ENCODE measurements at places on chromosomes 2 and 18. TPM values are rescaled to one million over a fixed set of nuclear protein-coding genes. Genes with fewer than 3 reads are reported as not detected.

DNA sequence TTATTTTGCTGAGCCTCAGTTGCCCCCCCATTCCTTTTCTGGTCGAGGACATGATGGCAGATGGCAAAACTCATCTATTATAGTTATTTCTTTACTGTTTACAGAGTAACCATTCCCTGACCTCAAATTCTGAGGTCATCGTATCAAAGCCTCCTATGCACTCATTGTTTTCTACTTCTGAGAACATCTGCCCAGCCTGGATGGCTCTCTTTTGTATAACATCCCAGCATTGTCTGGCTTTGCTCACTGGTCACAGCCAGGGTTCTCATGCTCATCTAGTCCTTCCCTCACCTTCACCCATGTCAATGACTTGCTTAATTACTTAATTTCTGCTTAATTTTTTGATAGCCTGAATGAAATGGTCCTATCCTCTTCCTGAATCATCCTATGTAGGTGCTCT, 472.1 kb downstream of the PARD3B start:
- H3K36me3 ChIP-seq = no peaks in the 10 kb centered on the region
- no peaks in the 10 kb centered on the region for H3K4me1 ChIP-seq
- no peak for DNase-seq
- H3K27ac ChIP-seq = no peak overlapping the region

DNA sequence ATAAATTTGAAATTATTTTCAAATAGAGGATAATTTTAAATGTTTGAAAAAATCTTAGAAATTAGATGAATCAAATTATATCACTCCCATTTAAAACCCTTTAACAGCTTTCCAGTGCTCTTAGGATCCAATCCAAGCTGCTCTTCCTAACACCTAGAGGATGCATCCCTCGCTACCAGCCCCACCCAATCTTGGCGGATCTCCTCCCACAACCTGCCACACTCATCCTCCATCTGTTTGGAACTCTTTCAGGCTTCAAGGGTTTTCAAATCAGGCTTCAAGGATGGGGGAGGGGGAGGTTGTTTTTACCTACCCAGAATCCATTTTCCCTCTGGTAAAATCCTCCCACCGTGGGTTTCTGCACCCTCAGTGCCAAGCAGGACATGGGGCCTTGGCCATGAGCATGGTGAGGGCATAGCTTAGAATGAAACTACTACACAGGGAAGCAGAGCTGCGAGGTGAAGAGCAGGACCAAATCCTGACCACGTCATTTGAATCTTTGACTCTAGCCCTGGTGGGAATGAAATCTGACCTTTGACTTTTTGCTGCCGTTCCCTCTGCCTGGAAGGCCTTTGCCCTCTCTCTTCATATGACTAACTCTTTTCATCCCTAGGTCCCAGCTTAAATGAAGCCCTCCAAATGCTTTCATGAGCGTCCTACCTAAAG, 113.0 kb upstream of the MAPRE2 start:
- no peak overlapping the region for H3K27ac ChIP-seq
- no peaks in the 10 kb centered on the region for H3K27me3 ChIP-seq
- H3K36me3 ChIP-seq = no peaks in the 10 kb centered on the region
- DNase-seq = no peak
- H3K4me3 ChIP-seq = no peak overlapping the region

GRCh38 chr2:98142106-98142791, 55.3 kb downstream of the VWA3B start:
- no peak overlapping the region for H3K4me3 ChIP-seq
- no peak overlapping the region for H3K27ac ChIP-seq
- H3K4me1 ChIP-seq = no peaks in the 10 kb centered on the region

The OR6B3 gene
- total RNA-seq = not detected

- peaks cover 7% of the 10 kb centered on the region for H3K4me1 ChIP-seq
- H3K36me3 ChIP-seq = no peaks in the 10 kb centered on the region
These were observed 11.2 kb downstream of the CFLAR start for GRCh38 chr2:201127152-201127511.

- no peak for DNase-seq
- H3K36me3 ChIP-seq = no peaks in the 10 kb centered on the region
- H3K4me3 ChIP-seq = no peak overlapping the region
- H3K27me3 ChIP-seq = no peaks in the 10 kb centered on the region
These were observed 486.4 kb downstream of the BCL11A start for GRCh38 chr2:60067006-60067405.

- no peak for DNase-seq
- no peak overlapping the region for H3K4me3 ChIP-seq
- H3K36me3 ChIP-seq = no peaks in the 10 kb centered on the region
- H3K4me1 ChIP-seq = no peaks in the 10 kb centered on the region
- no peaks in the 10 kb centered on the region for H3K27me3 ChIP-seq
These were observed 13.2 kb downstream of the GALR1 start for GRCh38 chr18:77262643-77263465.

Measured in aorta (tissue), 5 donors.